Kidney glomerular epithelial cell (primary cell): ENCODE measurements at places on chromosomes 12 and 14.

- no peak for DNase-seq
These were observed 29.0 kb upstream of the SMOC1 start for GRCh38 chr14:69850086-69850735.

DNA sequence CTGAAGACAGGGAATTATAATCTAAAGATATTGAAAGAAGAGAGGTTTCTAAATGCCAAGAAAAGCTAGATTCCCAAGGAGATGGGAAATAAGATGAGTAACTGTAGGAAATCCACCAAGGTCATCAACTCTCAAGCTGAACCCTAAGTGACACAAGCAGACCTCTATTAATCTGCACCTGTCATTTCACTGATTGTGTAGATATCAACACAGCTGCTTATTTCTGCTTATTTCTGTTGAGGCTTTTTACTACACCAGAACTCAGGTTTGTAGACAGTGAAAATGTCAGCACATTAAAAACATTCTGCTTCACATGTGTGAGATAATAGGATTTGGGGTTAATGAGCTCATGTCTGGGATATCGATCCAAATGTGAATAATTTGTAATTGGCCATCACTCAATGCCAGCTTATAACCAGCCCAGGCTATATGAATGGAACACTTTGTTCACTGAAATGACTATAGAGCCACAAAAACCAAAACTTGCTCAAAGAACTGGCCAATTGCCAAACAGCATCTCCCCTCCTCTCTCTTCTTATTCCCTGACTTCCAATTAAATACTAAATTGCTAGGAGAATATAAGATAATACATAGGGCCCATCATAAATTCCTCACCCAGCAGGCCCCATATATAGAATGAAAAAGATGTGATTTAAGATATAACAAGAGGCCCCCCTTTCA is 188.7 kb upstream of the ARID2 start:
- no peak for DNase-seq

- no peak for DNase-seq
These were observed 6.3 kb upstream of the FLVCR2 start for GRCh38 chr14:75572104-75572503.

DNA sequence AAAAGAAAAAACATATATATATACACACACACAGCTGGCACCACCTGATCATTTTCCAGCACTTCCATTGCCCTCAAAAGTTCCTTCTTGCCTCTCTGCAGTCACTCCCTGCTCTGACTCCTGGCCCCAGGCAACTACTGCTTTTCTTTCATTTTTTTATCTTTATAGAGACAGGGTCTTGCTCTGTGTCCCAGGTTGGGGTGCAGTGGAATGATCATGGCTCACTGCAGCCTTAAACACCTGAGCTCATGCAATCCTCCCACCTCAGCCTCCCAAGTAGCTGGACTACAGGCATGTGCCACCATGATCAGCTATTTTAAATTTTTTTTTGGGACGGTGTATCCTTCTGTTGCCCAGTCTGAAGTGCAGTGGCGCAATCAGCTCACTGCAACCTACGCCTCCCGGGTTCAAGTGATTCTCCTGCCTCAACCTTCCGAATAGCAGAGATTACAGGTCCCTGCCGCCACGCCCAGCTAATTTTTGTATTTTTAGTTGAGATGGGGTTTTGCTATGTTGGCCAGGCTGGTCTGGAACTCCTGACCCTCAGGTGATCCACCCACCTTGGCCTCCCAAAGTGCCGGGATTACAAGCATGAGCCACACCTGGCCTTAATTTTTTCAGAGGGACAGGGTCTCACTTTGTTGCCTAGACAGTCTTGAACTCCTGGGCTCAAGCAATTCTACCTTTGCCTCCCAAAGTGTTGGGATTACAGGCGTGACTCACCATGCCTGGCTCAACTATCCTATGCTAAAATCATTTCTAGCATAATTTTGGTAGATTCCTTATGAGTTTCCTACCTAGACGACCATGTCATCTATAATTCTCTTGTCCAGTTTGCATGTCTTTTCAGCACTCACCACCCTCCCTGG is 7.8 kb downstream of the HSP90AA1 start:
- no peak for DNase-seq

DNA sequence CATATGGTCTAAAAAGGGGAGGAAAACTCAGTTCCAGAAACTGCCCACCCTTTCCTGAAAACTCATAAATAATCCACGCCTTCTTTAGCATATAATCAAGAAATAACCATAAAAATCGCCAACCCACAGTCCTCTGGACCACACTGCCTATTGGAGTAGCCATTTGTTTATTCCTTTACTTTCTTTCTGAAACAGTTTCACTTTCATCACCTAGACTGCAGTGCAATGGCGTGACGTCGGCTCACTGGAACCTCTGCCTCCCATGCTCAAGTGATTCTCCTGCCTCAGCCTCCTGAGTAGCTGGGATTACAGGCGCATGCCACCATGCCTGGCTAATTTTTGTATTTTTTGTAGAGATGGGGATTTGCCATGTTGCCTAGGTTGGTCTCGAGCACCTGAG is 44.2 kb downstream of the CLMN start:
- DNase-seq: no peak

DNA sequence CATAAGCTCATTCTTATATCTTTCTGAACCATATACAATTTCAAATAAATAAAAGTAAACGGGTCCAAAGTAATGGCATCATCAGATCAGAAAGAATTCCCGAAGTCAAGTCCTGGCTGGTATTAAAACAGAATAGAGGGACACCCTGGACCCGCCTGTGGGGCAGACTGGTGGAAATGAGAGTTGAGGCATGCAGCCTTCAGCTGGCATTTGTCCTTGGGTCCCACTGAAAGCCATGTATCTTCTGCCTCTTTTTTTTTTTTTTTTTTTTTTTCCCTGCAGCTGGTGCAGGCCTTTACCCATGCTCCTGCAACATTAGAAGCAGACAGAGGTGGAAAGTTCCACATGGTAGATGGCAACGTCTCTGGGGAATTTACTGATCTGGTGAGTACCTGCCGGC is 9.9 kb downstream of the AHSA1 start:
- no peak for DNase-seq

DNA sequence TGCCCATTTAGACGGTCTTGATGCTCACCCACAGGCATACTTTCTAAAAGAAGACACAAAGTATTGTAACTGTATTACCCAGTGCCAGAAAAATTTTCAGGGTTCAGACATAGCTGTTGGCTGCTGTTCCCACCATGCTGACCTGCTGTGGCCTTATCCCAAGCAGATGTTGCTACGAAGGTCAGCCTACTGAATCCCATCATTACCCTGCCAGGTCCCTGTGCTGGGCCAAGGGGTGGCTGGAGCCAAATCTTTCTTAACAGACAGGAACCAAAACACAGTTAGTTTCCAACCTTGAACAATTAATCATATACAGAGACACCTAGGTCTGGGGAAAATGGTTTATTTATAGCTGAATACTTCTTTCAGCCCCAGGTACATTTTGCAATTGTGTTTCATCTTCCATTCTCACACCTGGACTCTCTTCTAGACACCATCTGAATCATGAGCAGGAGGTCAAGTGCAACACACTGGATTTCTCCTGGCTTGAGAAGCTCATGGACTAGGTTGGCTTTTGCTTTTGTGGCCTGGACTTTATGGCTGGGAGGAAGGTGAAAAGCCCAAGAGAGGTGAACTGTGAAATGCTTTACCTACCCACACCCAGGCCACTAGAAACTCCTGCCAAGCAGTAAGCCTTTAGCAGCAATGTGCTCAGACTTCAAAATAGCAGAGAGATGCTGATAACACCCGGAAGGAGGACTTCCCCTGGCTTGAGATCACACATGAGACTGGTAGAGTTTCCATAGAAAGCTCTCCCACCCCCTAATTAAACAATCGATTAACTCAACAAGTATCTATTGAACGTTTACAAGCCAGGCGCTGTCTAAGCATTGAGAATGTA is 150.1 kb downstream of the SUDS3 start:
- DNase-seq: no peak

- DNase-seq: peak; percentile 19
These were observed 1.1 kb downstream of the ARHGAP5 start for GRCh38 chr14:32078023-32078857.
